ENCODE measurements at places on chromosomes 3 and 15.

DNA sequence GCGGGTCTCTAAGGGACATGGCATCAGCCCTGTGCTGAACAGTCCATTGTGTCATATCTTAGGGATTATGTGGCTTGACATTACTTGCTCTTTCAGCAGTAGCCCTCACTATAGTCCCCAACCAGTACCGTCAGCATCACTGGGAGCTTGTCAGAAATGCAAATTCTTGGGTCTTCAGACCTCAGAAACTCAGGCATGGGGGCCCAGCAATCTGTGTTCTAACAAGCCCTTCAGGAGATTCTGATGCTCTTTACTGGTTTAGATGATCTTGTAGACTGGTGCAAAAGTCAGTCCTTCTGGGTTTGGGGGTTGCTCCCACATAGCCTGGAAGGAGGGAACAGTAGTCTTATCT, 39.0 kb upstream of the TRAK1 start:
- DNase-seq, result no peak

- DNase-seq, result no peak
Measured at GRCh38 chr15:73010154-73011152, 41.8 kb upstream of the NEO1 start.

GRCh38 chr15:67043939-67044771, 21.2 kb upstream of the SMAD3 start:
- peak; percentile 20 for DNase-seq

GRCh38 chr3:20904671-20905070, 718.7 kb upstream of the SGO1 start:
- DNase-seq, result no peak

DNA sequence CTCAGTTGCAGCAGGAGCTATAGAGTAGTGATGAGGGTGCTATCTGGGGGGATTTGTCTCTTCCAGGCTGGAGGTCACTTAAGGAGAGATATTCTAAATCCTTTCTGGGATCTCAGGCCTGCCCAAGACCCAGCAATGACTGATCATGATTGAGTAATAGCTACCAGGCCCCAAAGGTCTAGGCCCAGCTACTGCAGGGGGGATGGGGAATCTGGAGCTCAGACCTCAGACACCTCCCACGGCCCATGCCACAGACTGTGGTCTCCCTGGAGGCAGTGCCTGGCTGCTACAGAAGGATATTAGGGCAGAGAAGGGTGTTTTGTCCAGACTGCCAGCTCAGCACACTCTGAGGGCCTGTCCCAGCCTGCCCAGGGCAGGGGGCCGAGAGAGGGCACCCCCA, 6.9 kb downstream of the SLC38A3 start:
- no peak for DNase-seq

DNA sequence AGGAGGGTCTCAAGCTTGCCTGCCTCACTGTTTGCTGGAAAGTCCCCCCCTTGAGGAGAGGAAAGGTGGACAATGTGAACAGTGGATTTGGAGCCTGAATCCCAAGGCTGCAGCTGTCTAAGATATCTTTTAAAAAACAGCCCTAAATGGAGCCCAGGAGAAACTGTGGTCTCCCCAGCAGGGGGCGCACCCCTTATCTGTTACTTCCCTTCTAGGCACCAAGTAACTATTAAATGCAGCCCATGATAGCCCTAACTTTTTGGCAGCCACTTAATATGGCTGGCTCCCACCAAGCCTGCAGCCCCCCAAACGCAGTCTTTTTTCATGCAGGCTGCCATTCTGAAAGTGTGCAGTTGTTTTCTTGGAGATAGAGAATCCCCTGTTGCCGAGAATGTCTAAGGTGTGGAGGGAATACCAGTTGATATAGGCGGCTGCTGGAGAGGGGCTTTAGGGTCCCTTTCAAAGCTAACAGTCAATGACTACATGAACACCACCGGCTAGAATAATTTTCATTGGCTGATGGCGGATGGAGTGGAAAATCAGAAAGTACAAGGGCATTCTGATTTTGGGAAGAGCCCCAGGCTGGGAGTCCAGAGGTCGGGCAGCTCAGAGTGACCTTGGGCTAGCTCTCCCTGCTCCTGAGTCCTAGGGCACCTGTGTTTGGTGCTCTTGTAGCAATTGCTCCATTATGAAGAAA, 1.3 kb downstream of the RHCG start:
- no peak for DNase-seq

GRCh38 chr3:52606373-52607085, 70.1 kb downstream of the UQCC5 start:
- DNase-seq, result no peak

GRCh38 chr3:169505577-169506230, 157.8 kb downstream of the MECOM start:
- no peak for DNase-seq

- no peak for DNase-seq
Measured at GRCh38 chr15:85751291-85752123, 43.2 kb downstream of the KLHL25 start.

GRCh38 chr3:187702507-187703033, at the start of gene RTP2:
Gene RTP2 (minus strand): TSS chr3:187702557. CDS start chr3:187702128, 429 bp downstream.
- DNase-seq, result no peak

DNA sequence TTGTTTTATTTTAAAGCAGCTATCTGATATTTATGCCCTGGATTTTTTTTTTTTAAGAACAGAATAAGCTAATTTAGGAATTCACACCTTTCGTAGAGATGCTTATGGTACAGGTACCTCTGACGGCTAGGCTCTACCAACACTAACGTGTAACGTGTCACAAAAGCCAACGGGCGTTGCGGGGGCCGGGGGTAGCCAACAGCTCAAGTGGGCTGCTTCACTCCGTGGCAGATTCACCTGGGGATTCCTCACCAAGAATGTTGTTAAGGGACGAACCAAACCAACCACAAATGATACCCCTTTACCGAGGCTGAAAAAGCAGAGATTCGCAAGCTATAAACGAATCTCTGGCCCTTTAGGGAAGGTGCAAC, 1.0 kb downstream of the TMCC1 start:
- DNase-seq, result peak; percentile 30

GRCh38 chr3:163573324-163573723, 1505.0 kb downstream of the SI start:
- no peak for DNase-seq

DNA sequence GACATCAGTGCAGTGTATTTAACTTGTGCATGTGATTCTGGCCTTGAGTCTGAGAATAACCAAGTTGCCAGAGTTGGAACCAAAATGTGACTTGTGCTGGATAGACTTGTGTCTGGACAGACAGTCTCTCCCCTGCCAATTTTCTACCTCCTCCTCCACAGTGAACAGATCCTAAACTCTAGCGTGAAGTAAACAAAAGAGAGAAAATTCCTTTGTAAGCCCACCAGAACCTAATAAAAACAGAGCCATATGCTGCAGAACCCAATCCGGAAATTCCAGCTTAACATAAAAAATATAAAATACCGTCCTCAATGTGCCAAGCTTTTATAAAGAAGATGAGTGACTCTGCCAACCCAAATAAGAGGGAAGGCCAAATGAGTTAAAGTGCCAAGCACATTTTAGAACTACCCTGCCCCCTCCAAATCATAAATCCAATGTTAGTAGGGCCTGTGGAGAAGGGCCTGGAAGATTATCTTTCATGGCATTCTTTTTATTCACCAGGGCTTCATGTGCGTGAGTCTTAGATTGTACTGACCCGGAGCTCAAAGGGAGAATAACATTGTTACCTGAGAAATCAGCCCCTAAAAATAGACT, 344.6 kb upstream of the PROK2 start:
- no peak for DNase-seq

DNA sequence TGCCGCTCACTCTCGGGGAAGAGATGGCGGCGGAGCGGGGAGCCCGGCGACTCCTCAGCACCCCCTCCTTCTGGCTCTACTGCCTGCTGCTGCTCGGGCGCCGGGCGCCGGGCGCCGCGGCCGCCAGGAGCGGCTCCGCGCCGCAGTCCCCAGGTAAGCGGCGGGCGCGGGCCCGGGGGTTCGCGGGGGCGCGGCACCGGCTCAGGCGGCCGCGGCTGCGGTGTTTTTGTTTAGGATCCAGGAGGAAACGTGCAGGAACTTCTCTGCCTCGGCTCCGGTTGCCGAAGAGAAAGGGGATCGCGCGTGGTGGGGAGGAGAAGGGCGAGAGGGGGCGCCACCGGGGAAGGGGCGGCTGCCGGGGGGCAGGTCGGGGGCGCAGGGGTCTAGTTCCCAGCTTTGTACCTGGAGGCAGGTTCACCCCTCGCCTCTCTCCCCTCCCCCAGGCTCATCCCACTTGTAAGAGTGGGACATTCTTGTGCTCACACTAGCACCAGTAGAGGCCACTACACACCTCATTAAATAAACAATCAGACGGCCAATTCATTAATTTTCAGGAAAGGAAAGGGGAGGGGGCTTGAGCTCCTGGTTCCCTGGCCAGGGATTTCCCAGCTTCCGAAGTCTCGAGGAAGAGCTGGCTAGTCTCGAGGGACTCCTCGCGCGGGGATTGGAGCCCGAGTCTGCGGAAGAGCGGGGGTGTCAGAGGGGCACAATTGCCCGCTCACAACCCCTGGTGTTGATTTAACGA, 562 bp downstream of the NEO1 start:
- peak; percentile 71 for DNase-seq

GRCh38 chr15:76006136-76006778, 6.0 kb downstream of the NRG4 start:
- DNase-seq, result no peak

GRCh38 chr3:66985336-66985920, 12.7 kb upstream of the KBTBD8 start:
- no peak for DNase-seq

DNA sequence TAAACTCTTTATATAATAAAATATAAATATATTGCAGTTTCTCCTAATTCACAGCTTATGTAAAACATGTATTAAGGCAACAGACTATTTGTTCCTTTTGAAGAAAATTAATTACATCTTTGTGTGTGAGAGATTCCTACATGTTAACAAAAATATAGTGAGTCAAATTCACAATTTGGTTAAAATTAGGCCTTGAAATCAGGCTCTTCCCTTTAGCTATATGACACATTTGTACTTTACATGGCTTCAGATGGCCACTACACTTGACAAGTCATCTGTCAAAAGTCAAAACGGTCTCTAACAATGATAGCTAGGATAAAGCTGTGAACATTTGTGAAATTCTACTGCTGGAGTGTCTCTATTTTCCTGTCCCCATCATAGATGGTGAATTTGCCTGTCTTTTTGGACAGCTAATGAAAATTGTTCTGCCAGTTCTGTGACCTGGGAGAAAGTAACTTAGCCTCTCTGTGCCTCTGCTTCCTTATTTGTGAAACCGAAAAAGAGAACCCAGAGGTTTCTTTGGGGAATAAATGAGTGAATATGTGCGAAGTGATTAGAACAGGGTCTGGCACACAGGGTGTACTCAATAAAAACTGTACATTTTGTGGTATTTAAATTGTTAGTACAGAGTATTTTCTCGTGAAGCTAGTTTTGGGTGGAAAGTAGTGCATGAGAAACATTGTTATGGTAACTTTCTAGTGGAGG, 23.6 kb downstream of the TM4SF4 start:
- DNase-seq, result no peak

- no peak for DNase-seq
Measured at GRCh38 chr3:173044998-173045397, 96.0 kb downstream of the SPATA16 start.

- DNase-seq, result no peak
Measured at GRCh38 chr3:13846238-13846637, 33.6 kb downstream of the WNT7A start.

GRCh38 chr3:98777801-98778220, 14.7 kb downstream of the ST3GAL6 start:
- no peak for DNase-seq

- DNase-seq, result no peak
Measured at GRCh38 chr3:18033581-18034108, 291.2 kb upstream of the TBC1D5 start.

- DNase-seq, result peak; percentile 73
Measured at GRCh38 chr15:48250640-48251076, 44.6 kb downstream of the SLC12A1 start.

DNA sequence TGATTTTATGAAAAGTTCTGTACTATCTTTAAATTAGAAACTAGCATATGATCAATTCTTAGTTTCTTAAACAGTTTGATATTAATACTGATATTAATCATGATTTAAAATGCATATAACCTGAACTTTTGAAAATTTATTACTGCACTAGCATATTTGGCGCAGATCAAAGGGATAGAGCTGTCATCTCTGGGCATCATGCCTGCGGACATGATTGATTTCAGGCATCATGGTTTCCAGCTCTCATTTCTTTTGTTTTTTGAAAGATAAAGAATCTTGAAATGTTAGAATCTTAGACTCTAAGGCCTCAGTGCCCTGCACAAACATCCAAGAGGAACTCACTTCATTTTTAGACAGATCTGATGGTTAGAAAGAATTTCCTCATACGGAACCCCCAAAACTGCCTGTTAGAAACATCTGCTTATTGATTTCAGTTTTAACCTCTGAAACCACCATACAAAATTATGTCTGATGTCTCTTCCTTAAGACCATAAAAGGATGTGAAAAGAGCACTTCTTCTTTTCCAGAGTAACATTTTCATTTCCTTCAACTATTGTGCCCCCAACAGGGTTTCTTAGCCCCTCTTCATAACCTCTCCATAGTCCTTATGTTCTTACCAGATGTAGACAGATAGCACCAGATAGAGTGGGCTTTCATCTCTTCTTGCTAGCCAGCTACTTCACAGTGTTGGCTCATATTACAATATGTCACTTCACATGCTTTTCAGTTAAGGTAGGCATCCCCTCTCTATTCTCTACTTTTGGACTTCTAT, 110.8 kb downstream of the BBX start:
- no peak for DNase-seq

DNA sequence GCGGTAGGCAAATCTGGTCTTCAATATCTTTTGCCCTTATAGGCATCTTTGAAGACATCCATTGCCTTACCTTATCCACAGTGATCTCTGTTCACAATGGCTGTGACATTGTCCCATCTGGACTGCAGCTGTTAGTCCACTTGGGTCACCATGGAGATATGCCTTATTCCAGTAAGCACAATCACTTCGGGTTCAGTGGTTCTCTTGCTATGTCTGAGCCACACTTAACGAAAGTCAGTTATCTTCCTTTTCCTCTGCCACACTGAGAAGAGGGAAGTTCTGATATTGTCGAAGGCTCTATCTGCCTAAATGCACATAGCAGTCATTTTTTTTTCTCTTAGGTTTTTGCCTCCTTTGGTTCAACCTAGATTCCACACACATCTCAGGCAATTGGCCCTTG, 119.0 kb upstream of the SATB1 start:
- no peak for DNase-seq

DNA sequence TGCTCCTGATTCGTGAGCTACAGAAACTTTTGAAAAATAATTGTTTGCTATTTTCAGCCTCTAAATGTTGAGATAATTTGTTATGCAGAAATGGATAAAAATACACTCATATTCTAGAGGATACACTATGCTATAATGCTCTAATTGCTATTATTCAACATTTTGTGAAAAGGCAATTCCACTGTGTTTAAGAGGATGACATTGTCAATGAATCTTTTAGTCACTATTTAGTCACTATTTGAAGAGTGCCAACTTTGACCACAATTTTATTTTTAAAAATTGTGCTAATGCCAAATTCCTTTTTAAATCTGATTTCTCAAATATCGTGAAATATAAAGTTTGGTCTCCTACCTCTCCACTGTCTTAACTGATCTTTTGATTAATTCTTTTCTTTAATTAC, 604.9 kb upstream of the KCNMB2 start:
- no peak for DNase-seq

GRCh38 chr3:127389420-127389819, 101.6 kb upstream of the PRR20G start:
- DNase-seq, result peak; percentile 23

All from RKO (cell line).